ENCODE measurements at places on chromosomes 4 and X. TPM values are rescaled to one million over a fixed set of nuclear protein-coding genes. Genes with fewer than 3 reads are reported as not detected.

Gene IL13RA2
- 5.2 TPM for total RNA-seq

Gene ZFYVE28
- total RNA-seq = 30.2 TPM

Gene CNGA1
- 1.6 TPM for total RNA-seq

DNA sequence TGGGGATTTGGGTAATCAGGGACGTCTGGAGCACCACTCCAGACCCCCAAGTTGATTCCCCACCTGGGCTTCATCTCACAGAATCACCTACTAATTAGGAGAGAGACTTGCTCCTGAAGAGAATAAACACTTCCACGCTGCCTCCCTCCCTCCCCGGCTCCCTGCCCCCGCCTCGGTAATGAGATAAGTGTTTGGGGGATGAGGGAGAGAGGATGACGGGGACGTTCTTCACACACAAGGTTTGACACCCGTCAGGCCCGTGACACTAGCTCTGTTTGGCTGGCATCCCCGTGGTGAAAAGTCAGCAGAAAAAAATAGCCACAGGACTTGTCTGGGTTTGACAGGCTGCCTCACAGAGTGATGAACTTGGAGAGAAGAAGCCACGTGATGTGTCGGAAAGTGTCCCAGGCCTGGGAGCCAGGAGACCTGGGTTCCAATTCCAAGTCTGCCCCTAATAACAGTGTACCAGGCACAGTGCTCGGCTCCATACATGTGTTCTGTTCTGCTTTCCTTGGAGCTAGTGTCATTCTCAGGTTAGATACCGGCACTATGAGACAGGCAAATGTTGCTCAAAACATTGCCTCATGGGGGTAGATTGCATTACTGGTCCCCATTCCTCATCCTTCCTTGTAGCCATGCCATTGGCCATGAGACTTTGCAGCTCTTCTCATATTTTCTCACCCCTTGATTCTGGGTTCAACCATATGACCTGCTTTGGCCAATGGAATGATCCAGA, 578.0 kb downstream of the BCOR start:
- DNase-seq = no peak

GRCh38 chr4:78721747-78722146, 54.4 kb upstream of the BMP2K start:
- DNase-seq = no peak

DNA sequence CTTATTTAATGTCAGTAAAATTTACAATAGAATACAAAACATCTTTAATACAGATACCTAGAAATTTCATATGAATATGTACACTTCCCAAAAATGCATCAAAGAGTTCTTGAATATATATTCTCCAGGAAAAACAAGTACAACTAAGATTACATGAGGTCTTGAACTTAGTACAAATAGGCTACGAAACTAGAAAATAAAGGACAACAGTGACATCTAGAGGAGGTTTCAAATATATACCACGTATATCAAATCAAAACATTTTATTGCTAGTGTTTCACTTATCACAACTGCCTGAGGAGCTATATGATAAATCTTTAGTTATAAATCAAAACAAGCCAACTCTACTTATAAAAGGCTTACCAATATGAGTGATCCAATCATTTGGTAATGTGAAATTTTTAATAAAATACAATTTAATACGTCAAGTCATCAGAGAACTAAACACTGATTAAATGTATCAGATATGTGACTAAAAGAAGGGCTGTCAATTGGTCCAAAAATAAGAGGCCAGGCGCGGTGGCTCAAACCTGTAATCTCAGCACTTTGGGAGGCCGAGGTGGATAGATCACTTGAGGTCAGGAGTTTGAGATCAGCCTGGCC, 36.6 kb downstream of the ANAPC10 start:
- DNase-seq = no peak

DNA sequence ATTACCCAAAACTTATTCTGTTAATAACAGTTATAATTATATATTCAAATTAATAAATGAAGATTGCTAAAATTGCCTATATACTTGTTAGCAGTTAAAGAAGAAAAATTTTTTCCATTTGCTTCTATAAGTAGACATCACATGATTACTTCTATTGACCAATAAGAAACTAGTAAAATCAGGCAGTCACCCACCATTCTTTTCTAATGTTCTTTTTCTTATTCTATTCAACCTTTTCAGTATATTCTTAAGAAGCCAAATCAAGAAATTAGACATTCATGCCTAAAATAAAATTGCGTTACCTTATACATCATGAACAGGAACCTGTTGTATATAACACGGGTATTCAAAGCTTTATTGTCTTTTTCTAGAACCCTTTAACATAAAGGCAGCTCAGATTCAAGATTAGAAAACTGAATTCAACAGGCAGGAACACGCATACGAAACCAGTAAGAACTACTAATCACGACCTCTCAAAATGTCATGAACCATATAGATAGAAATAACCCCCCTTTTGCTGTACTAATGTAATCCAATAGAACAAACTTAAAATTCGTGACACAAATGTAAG, 568.1 kb upstream of the DIPK2B start:
- no peak for DNase-seq

- no peak for DNase-seq
Measured at GRCh38 chr4:95640311-95640710, 91.5 kb upstream of the UNC5C start.

DNA sequence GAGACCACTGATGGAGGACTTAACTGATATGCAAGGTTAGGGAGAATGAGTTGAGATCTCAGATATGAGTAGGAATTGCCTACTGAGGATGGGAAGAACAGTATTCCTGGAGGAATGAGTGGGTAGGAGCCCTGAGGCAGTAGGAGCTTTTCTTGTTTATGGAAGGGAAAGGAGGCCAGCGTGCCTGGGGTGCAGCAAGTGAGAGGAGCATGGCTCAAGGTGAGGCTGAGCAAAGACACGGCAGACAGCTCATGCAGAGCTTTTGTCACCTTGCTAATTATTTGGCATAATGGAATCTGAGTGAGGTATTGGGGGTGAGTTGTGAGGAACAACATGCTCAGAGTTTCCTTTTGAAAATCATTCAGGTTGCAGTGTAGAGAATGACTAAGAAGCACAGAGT, 65.3 kb upstream of the IBSP start:
- DNase-seq = no peak
